ENCODE measurements at places on chromosomes 5 and 9. TPM values are rescaled to one million over a fixed set of nuclear protein-coding genes. Genes with fewer than 3 reads are reported as not detected.

MARCOL gene
- total RNA-seq = not detected

ABO gene
- 0.29 TPM for total RNA-seq

ANKRD34B gene
- not detected for total RNA-seq

COL5A1 gene
- total RNA-seq = 1.5 TPM

CCNI2 gene
- 13.0 TPM for total RNA-seq

C6 gene
- not detected for total RNA-seq

Measured in CD4-positive, alpha-beta memory T cell (primary cell).